Activated T-cell treated with anti-CD3 and anti-CD28 coated beads for 1 hour (primary cell): ENCODE measurements at places on chromosomes 11 and 22.

GRCh38 chr11:100963375-100963774, 166.2 kb downstream of the PGR start:
- DNase-seq: no peak

DNA sequence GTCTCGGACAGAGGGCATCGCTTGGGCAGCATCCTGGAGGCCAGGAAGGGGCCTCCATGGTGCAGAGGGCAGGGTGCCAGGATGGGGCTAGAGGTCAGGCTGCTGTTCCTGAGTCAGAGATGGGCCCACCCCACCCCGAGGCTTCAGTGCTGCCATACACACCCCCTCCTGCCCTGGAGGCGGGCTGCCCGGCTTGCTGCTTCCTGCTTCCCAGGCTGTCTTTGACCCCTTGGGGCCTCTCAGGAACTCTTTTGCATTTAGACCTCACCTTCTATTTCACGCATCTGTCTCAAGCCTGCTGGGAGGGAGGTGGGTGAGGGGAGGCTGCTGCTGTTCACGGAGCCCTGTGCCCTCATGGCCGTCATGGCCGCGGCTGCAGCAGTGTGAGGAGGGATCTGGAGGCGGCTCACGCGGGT, 6.6 kb upstream of the GRAMD4 start:
- no peak for DNase-seq

DNA sequence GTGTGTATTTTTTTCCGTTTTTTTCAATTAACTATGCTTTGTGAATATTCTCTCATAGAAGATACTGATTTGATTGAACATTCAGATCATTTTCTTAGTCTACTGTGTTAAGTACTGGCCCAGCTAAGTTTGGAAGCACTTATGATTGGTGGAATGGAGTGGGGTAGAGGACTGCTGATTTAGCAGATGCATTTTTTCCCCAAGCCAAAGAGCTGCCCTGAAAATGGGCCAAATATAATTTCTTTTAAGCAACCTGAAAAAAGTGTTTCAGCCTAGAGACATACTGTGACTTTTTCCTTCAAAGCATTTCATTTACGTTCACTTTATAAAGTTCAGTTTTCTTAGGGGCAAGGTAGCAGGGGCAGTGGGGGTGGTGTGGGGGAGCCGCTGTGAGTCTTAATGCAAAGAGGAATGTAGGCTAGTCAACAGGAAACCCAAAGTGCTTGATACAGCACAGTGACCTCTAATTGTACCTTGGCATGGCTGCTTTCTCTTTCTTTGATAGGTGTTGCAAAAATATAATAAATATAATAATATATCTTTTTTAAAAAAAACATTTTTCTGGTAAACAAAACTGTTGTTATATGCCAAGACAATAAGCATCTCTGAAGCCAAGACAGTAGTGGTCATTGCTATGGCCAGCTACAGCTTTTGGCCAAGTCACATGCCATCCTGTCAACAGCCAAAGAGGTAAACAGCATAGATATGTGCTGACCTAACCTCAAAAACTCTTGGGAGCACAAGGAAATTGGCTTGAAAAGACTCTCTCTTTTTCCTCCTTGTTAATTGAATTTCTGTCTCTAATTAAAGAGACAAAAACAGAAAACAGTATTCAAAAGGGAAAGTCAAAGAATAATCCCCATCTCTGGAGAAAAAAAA, 58.8 kb downstream of the LIF start:
- no peak for DNase-seq

DNA sequence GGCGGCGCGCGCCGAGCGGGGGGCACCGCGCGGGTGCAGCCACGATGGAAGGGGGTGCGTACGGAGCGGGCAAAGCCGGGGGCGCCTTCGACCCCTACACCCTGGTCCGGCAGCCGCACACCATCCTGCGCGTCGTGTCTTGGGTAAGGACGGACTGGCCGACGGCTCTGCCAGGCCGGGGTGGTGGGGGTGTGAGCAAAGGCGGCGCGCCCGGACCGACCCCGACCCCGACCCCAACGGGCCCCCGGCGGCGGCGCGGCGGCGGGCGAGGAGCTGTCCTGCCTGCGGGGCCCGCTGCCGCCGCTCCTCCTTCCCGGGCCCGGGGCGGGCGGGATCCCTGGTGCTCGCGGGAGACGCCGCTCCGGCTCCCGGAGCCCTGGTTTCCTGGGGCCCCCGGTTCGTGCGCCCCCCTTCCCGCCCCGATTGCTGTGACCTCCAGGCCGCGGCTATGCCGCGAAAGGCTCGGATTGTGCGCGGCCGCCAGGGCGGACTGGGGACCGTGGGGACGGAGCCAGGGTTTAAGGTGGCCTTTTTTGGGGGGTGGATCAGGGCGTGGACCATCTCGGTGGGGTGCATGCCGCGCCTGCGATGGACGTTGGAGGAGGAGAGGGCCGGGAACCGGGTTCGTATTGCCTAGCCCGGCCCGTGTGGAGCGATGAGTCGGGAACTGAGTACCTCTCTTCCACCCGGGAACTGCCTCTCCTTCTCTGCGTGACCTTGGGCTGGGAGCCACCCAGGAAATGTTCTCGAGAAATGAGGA, at the start of gene SYNGR1:
Gene SYNGR1, plus strand, starts transcription at position 25 of the 760 bp plus-strand sequence. Its CDS starts 20 bp downstream, at position 45.
- DNase-seq: no peak

DNA sequence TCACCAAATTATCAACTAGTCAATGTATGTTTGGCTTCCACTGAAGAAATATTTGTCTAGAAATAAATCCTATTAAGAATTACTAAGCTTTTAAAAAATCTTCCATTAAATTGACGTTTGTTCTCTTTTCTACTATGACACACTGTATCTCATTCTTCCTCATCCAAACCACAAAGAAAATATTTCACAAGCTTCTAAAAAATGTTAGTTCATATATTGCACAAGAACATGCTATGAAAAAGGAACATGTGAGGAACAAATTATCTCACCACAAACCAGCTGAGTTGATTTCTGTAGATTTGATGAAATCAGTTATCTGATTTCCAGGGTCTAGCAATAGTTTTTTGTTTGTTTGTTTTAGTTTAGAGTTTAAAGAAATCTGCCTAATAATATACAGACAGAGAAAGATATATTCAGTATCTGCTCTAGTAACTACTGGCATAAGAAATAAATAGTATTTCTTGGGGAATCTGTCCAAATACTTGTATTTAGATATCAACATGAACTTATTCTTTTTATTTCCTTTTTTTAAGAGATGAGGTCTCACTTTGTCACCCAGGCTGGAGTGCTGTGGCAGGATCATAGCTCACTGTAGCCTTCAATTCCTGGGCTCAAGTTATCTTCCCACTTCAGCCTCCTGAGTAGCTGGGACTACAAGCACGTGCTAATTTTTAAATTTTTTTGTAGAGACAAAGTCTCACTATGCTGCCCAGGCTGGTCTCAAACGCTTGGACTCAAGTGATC, 161.7 kb downstream of the ATG16L2 start:
- no peak for DNase-seq

- no peak for DNase-seq
Measured at GRCh38 chr11:11302565-11302964, 50.5 kb downstream of the CSNK2A3 start.
